NCI-H1436 treated with DMSO at 0.1 percent for 48 hours (cell line): ENCODE measurements at places on chromosomes 11 and 22.

- DNase-seq, result no peak
Measured at GRCh38 chr22:35037089-35037488, 28.9 kb upstream of the ISX start.

DNA sequence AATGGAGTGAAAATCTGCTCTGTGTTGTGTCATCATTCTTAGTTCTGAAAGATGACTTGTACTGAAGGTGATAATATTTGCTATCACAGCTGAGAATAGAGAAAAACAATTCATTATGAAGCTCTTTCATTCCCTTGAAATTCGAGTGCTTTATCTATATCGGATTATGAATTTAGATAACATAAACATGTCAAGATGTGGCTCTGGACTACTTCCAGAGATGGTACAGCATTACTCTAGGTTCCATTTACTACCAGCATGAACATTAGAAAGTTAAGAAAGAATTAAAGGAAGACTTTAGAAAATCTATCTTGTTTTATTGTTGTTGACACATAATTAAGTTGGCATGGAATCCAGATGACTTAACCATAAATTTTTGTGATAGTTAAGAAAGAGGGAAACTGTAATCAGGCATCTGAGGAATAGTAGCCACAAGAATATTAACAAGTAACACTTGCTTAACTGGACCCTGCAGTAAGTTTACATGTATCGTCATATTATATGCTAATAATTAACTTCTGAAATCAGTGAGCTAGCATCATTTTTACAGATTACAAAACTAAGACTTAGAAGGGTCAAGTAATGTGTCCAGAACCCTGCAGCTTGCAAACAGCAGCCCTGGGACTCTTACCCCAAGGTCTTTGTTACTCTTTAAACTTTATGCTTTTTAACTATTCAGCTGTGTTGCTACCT, 182.6 kb downstream of the DDX10 start:
- DNase-seq, result no peak

DNA sequence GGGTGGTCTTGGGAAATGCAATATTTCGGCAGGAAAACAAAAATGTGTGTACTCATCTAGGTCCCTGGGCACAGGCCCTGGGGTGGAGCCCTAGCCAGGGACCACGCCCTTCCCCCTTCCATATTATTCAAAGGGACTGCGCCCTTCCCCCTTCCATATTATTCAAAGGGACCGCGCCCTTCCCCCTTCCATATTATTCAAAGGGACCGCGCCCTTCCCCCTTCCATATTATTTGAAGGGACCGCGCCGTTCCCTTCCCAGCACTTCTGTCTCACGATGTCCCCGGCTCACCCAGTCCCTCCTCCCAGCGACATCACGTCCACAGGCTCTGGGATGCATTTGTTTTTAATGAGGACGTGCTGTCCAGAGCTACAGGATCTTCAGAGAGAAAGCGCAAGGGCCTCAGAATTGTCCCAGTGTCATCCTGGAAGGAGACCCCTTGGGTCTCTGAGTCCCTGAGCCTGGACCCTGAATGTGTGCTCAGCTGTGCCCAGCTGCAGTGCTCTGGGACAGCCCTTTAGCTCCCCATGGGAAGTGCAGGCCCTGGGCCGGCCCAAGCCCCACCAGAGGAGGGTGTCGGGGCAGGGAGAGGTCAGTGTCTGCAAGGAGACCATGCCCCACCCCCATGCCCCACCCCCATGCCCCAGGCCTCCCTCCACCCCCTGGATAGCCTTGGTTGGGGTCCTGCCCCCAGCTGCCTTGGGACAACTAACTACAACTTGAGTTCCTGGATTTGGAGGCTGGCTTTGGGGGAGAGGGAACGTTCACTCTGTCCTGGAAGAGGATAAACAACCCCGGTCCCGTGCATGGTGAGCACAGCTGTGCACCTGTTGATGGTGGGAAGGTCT, 810.0 kb downstream of the BRD1 start:
- no peak for DNase-seq

- no peak for DNase-seq
Measured at GRCh38 chr11:3021125-3021524, 29.0 kb upstream of the NAP1L4 start.
